ENCODE measurements at places on chromosomes 1 and 21.

GRCh38 chr1:27598902-27599528 lies 4.9 kb downstream of the AHDC1 start:
- DNase-seq: no peak

- peak; percentile 71 for DNase-seq
These were observed 7.3 kb downstream of the SH3BGRL3 start for GRCh38 chr1:26287033-26287711.

DNA sequence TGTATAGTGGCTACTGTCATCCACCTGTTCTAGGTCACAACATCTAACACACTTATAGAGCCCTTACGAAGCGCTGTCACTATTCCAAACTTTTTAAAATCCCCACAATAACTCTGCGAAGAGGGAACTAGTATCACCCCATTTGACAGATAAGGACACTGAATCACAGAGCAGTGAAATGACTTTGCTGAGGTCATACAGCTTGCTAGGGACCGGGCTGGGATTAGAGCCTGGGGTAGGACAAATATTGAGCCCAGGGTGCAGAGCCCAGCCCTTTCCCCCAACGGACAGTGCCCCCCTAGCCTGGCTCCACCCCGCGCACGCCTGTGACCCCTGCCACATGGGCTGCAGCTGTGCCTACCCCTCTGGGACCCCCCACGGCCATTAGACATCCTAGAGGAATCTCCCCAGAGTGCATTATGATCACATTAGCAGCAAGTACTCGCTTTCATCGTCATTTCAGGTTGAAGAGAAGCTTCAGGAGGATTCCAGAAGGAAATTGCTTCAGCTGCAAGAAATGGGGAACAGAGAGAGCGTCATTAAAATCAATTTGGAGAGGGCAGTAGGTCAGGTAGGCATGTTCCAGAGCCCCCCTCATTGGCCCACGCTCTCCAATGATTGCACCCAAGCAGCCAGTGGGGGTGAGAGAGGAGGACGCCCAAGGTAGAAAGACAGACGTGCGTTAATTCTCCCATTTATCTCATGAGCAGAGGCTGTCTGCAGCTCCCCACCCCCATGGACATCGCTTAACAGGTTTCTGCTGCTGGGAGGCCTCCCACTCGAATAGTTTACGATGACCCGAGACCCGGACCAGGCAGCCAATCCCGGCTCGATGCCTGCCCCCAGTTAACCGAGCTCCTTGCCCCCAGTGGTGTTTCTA lies 77.2 kb downstream of the FHAD1 start:
- DNase-seq: no peak

DNA sequence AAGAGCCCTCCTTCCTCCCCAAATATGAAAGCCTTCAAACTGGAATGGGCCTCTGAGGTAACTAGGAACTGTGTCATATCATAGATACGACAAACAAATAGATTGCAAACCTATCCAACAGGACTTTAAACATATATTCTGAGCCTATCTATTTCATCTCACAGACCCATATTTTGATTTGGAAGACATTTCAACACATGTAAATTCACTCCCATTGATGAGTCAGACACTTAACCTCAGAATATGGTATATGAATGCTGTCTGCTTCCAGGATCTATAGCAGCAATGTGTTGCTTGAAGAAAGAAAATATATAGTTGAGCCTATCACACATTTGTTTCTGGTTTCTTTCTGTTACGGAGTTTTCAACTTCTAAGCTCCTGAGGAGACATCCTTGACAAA lies 221.9 kb upstream of the SAMSN1 start:
- no peak for DNase-seq

GRCh38 chr1:211571998-211572397 lies 7.0 kb downstream of the SLC30A1 start:
- no peak for DNase-seq

GRCh38 chr1:119782631-119783325 lies 14.1 kb upstream of the HMGCS2 start:
- DNase-seq: no peak

DNA sequence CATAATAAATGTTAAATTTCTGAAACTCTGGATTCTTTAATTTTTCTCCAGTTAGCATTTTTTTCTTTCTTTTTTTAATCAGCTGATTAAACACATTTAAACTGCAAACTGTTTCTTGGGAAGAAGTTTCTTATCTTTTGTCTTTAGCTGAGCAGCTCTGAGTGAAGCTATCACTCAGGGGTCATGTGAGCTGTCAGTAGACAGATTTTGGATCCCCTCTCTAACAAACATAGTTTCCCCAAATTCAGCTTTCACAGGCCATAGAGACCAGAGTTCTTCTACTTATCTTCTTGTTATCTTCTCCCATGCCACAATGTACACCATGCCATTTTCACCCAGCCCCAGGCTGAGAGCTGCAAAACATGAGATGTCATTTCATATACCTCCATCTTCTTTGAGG lies 148.9 kb downstream of the CDC42BPA start:
- DNase-seq: no peak

DNA sequence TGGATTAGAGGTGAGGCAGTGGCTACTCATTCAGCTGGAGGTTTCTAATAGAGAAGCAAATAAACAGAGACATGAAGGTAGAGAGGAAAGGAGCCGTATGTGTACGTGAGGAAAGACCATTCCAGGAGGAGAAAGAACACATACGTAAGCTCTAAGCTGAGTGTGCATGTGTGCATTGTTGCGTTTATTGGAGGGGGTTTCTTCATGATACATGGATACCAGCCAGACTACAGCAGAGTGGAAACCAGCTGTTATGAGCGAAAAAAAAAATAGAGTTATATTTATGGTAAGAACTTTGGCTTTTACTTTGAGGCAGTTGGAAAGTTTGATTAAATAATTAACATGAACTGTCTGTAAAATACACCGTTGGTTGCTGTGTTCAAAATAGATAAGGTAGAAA lies 173.4 kb upstream of the RGS18 start:
- no peak for DNase-seq

DNA sequence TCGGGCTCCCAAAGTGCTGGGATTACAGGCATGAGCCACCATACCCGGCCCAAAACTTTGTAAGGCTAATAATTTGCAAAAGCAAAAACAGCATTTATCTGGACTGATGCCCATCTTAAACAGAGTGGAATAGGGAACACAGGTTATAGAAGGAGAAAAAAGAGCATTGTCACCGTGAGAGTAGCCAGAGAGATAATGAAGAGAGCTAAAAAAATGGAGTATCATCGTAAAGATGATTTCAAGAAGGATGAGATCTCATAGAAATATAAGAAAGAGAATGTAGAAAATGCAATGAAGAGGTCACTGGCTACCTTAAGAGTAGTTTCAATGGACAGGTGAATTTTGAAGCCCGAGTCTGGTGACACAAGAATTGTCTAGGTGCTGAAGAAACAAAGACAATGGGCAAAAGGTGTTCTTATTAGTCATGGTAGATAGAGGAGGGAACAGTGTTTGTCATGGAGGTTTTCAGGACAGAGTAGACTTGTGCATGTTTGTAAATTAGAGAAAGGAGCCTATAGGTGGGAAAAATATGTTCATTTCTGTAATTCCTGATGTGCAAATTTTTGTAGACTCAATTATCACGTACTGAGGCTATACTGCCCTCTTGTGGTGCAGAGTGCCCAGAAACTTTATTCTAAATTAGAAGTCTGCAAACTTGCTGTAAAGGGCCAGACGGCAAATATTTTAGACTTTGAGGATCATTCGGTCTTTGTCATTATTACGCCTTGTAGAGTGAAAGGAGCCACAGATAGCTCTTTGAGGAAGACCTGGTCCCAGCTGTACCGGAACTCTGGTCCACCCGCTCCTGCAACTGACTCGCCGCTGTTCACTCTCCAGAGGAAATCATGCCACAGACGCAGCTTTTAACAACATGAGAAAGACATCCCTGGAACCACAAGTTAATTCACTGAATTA lies 8.1 kb upstream of the TMEM183A start:
- DNase-seq: peak; percentile 55

GRCh38 chr1:22729912-22730311 lies 19.3 kb downstream of the EPHB2 start:
- DNase-seq: no peak

GRCh38 chr21:40902299-40902698 lies 55.3 kb upstream of the DSCAM start:
- no peak for DNase-seq

DNA sequence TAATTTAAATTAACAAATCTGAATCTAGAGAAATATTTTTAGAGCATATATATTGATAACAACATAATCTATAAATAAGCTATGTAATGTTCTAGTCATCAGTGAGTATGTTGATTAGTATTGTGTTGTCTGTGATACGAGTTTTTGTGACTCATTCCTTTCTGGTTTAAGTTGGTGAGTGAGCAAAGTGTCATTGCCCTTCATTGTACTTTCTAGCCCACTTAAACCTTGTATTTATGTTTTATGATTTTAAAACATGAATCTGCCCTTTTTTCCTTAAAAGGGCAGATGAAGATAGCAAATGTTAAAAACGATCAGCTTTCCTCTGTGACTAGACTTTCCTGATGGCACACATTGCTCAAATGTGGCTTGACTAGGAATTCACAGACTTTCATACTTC lies 38.5 kb downstream of the MACO1 start:
- DNase-seq: no peak

DNA sequence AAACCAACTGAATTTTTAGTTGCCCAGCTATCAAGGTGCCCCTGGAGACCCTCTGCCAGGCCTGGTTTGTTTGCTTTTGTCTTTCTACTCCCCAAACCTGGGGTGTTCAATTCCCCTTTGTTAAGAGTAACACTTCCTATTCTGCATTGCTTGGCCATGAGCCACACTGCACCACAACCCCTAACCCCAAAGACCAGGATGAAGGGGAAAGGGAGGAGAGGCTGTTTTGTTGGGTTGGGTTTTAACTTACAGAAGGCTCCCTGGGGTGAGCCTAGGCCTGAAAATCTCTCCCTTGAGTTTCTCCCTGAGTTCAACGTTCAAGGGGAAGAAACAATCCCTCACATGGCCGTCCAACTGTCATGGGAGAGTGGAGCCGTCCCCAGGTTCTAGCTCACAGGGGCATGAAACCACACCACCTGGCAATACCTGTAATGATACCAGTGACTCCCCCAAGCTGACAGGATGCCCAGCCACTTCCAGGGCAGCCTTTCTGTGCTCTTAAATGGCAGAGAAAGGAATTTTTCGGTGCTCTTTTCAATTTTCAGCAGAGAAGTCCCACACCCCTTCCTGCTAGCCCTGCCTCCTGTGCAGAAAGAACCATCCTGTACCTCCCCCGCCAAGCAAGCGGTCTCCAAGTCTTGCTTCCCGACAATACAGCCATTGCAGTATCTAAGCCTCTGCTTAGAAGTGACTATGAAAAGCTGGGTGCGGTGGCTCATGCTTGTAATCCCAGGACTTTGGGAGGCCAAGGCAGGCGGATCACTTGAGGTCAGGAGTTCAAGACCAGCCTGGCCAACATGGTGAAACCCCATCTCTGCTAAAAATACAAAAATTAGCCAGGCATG lies 14.9 kb downstream of the SLC45A3 start:
- no peak for DNase-seq

GRCh38 chr1:57470036-57470435 lies 46.2 kb upstream of the DAB1 start:
- no peak for DNase-seq

DNA sequence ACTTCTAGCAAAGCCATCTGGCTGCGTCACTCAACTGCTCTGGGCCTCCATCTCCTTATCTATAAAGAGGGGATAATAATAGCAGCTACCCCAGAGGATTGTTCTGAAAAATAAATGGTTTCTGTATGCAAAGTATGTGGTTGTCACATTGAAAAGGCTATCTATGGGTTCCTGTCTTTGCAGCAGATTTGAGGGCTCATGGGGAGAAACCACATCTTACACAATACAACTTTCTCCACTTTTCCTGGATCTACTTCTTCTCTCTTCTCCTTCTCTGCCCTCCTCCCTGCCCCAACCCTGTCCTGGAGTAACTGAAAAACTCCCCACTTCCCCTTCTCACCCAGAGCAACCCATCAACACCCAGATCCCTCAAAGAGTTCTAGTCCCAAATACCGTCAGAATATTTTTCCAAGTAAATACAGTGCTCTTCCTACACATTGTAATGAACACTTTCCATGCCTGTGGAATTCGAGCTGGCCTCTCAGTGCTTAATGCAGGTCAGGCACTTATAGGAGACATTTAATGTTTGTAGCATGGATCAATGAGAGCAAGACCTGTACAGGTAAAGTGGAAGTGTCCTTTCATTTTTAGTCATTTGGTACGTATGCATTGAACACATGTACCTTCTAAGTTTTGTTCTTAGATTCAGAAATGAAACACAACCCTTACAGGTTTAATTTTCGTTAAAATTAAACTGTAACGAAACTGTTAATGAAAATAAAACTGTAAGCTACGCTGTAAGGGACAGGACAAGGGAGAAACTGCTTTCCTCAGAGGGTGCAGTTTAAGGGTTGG lies 131.9 kb downstream of the AK5 start:
- peak; percentile 21 for DNase-seq

- DNase-seq: no peak
These were observed 7.0 kb upstream of the POFUT2 start for GRCh38 chr21:45294509-45295291.

DNA sequence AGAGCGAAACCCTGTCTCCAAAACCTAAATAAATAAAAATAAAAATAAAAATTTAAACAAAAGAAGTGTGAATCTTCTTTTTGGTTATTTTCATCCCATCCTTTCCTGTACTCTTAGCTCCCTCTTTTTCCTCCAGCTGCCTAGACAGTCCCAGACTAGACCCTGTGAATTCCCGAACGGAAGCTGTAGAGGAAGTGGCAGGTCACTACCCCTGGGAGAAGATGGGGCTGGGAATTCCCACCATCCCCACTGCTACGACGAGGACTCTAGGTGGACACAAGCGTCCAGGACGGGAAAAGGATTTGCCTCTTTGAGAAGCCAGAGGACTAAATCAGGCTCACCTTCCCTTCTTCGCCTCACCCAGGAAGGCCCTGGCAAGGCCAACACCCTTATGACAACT lies 12.6 kb downstream of the RHBDL2 start:
- no peak for DNase-seq

DNA sequence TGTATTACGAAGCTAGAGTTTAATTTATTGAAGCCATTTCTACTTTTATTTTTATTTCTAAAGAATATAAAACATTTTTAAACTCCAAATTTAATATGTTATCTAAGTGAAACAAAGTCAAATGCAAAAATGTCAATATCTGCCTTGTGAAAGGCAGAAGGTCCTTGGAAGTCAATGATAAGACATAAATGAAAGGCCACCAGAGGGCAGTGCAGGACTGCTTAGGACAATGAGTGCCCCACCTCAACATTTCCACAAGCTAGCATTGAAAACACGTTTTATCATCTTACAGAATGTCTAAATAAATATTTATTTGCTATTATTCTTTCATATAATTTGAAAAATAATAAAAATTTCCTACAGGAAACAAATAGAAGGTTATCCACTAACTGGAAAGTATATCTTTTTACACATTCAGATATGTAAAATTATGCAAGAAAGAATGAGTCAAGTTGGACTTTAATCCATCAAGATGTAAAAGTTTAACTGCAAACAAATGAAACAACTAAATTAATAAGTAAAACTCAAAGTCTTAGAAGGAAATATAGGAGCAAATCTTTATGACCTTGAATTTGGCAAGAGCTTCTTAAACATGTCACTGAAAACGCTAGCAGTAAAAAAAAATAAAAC lies 140.1 kb upstream of the FMN2 start:
- DNase-seq: no peak

DNA sequence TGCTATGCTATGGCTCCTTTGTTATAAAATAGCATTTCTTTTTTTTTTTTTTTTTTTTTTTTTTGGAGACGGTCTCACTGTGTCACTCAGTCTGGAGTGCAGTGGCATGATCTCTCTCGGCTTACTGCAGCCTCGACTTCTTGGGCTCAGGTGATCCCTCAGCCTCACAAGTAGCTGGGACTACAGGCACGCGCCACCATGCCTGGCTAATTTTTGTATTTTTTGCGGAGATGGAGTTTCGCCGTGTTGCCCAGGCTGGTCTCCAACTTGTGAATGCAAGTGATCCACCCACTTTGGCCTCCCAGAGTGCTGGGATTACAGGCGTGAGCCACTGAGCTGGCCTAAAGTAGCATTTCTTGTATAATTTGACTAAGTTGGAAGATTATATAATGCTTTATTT lies 10.8 kb downstream of the CAMTA1 start:
- no peak for DNase-seq
